Stimulated activated CD8-positive, alpha-beta memory T cell treated with anti-CD3 and anti-CD28 coated beads, Interleukin-12 subunit alpha, Interleukin-12 subunit beta, amount 100 ng/mL, for 1 hour (primary cell): ENCODE measurements at places on chromosomes 5 and 9.

DNA sequence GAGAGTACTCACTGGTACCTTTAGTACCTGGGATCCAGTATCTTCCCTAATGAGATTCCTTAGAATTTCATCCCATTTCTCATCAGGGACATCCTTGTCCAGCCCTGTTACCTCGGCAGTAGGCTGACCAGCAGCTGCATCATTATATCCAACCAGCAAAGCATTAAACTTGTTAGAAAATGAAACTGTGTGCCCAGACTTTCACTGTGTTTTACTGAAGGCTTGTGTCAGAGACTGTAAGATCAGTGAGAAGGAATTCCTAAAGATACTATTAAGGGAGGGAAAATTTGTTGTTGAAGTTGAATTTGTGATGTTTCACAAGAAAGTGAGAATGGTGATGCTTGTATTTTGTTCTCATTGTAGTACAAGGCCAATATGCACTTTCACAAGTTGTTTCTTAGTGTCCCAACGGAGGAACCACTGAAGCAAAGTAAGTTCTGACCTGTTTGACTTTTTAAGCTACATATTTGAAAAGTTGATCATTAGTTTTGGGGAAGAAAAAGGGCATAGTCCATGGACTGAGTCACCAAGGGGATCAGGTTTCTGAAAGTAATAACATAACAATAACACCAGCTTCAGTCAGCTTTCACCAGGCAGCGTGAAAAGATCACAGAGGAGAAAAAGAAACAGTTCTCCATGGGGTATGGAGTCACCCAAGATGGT lies 48.8 kb downstream of the GRAMD2B start:
- no peak for DNase-seq

DNA sequence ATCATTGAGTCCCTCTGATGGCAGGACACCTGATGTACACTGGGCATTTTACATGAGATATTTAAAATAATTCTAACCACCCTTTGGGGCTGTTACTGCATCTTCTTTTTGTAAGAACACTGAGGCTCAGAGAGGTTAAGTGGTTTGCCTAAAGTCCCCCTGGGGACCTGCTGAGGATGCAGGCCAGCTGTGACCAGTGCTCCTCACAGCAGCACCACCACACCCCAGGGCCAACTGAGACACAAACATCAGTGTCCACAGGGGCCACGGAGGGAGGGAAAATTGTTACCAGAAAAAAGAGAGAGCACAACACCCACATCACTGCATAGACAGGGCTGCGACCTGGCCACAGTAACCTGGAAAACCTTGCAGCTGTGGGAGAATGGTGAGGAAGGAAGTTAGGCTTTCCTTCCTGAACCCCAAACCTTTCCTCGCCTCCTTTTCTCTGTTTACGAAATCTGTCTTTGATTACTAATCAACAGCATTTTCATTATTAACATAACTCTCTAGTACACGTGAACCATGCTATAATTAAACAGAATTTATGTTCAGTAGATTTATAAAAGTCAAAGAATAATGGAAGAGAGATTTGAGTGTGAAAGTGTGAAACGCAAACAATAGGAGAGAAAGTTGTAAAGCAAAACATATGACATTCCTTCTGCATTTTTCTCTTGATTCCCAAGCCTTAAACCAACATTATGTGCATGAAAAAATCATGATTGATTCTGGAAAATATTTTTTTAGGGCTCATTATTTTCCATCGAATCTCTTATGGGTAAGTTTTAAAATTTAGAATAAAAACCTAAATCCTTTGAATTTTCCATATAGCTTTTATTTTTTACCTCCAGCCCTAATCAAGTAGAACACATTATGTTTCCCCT lies 228.1 kb upstream of the DAPK1 start:
- no peak for DNase-seq

DNA sequence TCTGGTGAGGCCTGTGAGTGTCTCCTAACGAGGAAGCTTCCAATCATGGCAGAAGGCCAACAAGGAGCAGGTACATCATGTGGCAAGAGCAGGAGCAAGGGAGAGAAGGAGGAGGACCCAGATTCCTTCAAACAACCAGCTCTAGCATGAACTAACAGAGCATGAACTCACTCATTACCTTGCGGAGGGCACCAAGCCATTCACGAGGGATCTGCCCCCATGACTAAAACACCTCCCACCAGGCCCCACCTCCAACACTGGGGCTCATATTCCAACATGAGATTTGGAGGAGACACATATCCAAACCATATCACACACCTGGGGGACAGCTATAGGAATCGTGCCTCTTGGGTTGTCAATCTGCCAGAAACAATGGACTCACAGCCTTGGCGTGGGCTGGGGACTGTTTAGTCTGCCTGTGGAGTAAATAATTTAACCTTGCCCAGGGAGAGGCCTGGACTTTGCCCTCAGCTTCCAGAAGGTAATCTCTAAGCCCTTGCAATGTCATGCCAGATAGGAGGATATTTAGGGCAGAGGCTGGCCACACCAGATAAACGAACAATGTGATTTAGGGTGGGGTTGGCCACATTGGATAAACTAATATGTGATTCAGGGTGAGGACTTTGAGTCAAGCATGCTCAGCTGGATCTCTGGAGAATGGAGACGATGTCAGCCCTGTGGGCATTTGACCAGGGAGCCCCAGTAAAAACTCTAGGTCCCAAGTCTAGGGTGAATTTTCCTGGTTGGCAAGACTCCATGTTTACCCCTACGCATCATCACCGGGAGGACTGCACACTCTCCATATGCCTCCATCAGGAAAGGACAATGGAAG lies 13.6 kb upstream of the VDAC1 start:
- DNase-seq = no peak

DNA sequence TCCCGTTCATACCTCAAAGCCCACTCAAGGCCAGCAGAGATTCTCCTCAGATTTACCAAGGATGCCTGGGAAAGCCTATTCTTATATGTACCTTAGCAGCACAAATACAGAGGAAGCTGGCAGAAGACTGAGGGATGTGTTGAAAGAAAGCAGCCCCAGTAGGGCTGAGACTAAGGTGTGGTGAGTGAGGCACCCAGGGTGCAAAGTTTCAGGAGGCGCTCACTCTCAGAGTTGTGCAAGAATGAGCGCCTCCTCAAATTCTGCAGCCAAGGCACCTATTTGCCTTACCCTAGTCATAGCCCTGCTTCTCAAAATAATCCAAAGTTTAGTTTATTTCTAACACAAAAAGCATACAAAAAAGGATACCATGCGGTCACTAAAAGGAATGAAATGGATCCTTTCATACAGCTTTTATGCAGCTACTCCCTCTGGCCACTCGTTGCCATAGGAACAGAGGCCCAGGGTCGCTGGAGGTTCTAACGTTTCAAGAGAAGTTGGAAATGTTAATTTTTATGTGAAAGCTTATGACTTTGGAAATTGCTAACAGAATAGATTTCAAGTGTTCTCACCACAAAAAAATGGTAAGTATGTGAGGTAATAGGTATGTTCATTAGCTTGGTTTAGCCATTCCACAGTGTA lies 79.7 kb upstream of the SMIM23 start:
- no peak for DNase-seq

- DNase-seq = no peak
These were observed 82.7 kb downstream of the BNC2 start for GRCh38 chr9:16787724-16788123.

DNA sequence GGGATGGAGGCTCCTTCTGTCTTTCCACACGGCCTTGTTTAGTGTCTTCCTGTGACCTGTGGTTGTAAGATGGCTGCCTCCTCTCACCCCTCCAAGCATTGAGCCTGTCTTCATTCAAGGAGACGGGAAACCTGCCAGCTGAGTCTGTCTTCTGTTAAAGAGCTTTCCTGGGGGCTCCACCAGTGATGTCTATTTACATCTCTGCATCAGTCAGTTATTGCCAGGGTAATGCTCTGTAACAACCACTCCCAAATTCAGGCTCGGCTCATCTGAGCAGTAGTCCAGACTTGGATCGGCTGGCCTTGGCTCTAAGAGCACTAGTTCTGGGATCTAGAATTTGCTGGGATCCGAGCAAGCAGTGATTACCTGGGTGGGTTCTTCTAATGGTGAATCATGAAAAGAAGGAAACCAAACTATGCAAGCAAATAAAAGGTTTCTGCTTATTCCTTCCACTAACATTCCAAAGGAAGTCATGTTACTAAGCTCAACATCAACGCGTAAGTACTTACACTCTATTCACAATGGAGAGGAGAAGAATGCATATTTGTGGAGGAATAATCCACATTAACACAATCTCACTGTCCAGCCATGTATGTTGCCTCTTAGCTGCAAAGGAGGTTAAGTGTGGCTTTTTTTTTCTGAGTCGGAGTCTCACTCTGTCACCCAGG lies 61.7 kb downstream of the GALNT12 start:
- DNase-seq = no peak

- no peak for DNase-seq
These were observed 61.4 kb downstream of the C9orf50 start for GRCh38 chr9:129559506-129559881.

DNA sequence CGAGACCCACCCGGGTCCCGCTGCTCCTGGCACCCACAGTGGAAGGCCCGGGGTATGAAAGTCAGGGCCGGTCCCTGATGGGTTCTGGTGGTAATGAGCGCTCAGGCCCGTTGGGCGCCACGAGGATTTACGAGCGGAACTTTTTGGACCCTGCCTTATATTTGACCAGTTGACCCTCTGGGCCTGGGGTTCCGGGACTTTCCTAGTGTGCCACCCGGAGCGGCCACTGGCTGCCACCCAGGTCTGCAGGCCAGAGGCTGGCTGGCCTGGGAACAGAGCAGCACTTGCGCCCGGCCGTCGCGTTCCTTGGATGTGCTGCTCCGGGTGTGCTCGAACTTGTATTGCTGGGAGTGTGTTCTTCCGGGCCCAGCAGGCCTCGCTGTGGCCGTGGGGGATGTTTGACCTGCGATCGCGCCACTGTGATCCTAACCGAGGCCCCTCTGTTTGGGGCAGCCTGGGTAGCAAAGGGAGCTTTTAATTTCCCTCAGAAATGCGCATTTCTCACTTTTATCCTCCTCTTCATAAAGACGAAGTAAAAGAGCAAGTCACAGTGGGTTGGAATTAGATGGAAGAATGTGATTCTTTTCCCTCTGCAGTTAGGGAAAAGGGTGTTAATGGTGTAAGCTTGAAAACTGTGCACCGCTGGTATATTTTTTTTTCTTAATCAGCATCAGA lies 1.2 kb downstream of the F2RL1 start:
- DNase-seq = no peak

DNA sequence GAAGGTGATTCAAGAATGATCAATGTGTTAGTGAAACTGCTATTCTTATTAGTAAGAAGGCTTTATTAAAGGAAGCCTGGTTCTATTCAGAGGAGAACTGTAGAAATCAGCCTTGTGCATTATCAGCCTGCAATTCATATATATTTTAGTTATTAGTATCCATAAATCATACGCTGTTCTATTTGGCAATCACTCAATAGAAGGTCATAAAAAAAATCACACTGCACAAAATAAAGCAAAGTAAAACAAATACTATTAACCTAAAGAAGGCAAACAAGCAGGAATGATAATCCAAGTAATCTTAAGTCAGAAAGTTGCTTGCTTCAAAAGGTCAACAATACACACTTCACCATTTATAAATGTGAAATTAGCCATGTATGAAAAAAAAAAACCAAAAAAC lies 138.1 kb downstream of the PDE4D start:
- no peak for DNase-seq

DNA sequence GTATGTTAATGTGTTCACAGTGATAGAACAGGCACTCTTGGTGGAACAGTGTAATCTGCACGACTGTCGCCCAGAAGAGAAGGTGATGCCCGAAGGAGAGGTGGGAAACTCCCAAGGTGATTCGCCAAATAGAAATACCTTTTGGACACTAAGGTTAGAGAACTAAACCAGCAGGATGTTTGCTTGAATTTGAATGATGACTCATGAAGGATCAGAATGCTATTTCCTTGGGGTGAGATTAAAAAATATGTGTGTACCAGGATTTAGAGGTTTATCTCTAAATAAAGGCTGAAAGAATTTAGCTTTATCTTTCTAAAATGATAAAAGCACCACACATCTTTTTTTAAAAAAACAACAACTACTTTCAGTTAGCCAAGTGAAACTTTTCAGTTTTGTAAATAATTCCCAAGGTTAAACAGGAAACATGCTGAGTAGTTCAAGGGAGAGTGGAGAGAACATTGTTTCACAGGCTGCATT lies 297.4 kb upstream of the TAS2R1 start:
- DNase-seq = no peak

DNA sequence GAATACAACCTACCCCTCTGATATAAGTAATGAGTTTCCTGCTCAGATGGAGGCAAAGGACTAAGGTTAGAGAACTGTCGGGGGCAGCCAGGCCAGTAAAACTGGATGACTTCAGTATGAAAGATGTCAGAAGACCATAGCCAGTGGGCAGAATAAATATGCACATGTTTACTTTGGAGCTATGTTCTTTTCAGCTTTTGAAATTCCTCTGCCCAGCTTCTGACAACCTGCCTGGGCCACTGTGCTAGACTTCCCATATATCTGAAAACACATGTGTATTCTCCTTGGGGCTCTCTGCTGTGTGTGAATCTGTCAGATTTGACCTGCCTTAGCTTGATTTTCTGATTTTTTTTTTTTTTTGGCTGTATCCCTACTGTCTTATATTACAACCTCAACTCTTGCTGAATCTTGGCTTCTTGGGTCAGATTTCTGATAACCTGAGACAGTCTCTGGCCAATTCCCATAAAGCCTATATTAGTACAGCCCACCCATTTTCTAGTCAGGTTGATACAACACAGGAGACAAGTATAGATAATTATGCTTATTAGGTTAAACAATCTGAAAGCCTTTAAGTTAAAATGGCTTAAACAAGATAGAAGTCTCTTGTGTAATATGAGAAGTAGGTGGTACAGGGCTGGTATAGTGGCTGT lies 76.6 kb upstream of the PRLR start:
- DNase-seq = no peak

- DNase-seq = no peak
These were observed 265.1 kb upstream of the PANK3 start for GRCh38 chr5:168844016-168844921.

- no peak for DNase-seq
These were observed 9.4 kb downstream of the CD180 start for GRCh38 chr5:67187006-67187715.

- no peak for DNase-seq
These were observed 1.9 kb downstream of the RAI14 start for GRCh38 chr5:34657988-34658387.

- peak; percentile 72 for DNase-seq
These were observed 14.0 kb upstream of the TCF7 start for GRCh38 chr5:134100283-134101091.

DNA sequence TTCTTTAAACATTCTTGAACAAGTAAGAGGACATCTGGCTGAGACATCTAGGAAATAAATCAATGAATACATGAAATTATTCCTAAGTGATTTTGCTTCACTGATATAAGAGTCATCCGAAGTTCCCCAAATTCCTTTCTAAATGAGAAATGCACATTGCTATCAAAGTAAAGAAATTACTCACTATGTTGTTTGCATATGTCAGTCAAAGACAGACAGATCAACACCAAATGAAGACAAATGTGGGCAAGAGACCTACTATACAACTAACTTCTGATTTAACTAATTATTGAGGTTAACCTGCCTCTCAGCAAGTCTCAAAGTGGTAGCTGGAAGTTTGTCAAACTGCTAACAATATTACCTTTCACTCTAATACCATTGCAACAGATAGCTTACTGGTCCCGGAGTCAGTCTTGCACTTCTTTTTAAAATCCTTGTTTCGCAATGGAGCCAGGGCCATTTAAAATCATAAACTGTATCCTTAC lies 13.2 kb downstream of the TUT7 start:
- DNase-seq = no peak
